ENCODE measurements at places on chromosomes 6 and 20.

DNA sequence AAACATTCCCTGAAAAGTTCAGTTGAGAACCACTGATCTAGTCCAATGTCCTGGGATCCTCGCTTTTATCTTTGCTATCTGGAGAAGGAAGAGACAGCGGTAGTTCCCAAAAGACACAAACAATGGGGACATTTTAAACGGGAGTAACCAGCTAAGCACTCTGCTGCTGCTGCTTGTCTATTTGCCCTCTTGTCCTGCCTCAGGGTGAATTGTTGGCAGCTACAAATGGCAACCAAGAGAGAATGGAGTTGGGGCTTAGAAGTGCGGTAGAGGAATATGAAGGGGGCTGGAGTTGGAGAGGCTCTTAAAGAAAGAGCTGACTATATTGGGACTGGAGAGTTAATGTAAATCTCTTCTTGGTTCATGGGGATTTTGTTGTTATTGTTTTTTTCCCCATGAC lies 6.5 kb upstream of the ZSWIM1 start:
- no peak for DNase-seq

DNA sequence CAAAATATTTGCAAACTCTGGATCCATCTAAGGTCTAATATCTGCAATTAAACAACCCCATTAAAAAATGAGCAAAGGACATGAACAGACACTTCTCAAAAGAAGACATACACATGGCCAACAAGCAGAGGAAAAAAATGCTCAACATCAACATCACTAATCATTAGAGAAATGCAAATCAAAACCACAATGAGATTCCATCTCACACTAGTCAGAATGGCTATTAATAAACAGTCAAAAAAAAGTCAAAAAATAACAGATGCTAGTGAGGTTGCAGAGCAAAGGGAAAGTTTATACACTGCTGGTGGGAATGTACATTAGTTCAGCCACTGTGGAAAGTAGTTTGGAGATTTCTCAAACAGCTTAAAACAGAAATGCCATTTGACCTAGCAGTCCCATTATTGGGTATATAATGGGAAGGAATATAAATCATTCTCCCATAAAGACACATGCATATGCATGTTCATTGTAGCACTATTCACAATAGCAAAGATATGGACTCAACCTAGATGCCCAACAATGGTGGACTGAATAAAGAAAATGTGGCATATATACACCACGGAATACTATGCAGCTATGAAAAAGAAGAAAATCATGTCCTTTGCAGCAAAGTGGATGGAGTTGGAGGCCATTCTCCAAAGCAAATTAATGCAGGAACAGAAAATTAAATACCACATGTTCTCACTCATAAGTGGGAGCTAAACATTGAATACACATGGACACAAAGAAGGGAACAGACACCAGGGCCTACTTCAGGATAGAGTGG lies 9.1 kb downstream of the ZNFX1 start:
- DNase-seq, result no peak

DNA sequence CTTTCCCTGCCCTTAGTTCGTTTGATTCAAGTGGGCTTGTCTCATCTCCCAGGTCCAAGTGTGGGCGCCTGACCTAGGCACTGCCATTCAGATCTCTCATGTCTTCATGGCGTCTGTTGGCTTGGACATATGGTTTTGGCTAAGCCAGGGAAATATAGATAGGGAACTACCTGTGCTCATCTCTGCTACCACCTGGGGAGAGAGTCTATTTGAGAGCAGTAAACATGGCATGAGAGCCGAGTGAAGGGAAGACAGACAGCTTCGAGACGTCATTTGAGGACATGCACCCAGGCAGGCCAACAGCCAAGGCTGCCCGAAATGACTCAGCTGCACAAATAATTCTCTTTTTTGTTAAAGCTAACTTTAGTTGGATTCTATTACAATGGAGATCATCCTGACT lies 370.7 kb upstream of the AGPAT4 start:
- no peak for DNase-seq

GRCh38 chr6:138885156-138885819 lies 89.4 kb downstream of the ECT2L start:
- no peak for DNase-seq

- DNase-seq, result no peak
These were observed 2.9 kb downstream of the ZNF335 start for GRCh38 chr20:45968801-45969711.

DNA sequence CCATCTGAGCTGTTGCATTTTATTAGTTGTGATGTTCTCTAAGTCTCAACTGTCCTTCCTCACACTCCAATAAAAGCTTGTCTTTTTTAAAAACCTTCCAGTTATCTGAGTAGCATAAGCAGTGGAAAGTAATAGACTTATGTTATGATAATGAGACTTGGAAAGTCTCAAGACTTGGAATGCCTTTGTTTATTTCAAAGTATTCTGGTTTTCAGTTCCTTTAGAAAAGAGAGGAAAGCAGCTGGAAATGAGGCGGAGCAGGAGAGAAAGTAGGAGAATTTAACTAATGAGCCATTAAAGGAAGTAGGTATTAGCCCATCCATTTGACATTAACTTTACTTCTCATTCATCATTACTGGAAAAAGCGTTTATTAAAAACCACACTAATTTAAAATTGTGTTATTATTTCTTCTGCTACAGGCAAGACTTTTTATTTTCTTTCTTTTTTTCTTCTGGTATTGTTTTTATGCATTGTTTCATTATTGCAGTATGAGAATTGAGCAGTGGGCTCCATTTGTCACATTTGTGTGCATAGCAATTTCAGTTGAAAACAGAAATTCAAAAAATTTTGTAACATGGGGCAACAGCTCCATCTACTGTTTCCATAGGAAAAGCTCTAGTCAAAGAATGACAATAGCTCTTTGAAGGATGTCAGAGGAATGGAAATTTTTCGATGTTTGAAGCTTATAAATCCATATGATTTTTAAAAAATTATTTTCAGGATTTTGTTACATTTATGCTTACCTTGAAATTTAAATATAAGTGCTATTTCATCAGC lies 194.8 kb downstream of the COL9A1 start:
- peak; percentile 37 for DNase-seq

DNA sequence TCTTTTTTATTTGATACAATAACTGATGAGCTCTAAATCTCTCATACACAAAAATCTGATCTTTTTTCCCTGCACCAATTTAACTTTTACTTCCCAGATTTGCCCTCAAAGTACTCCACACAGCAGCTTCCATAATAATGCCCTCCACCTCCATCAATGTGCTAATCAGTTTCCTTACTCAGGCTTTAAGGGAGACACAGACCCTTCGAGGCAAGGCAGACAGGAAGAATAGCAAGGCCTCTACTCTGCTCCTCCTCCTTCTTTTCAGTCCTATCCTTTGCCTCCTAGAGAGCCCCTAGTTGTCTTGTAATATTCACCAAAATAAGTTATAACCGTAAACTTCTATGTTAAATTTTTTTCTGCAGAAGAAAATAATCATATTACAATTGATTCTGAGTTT lies 444.9 kb upstream of the RNF217 start:
- DNase-seq, result no peak

DNA sequence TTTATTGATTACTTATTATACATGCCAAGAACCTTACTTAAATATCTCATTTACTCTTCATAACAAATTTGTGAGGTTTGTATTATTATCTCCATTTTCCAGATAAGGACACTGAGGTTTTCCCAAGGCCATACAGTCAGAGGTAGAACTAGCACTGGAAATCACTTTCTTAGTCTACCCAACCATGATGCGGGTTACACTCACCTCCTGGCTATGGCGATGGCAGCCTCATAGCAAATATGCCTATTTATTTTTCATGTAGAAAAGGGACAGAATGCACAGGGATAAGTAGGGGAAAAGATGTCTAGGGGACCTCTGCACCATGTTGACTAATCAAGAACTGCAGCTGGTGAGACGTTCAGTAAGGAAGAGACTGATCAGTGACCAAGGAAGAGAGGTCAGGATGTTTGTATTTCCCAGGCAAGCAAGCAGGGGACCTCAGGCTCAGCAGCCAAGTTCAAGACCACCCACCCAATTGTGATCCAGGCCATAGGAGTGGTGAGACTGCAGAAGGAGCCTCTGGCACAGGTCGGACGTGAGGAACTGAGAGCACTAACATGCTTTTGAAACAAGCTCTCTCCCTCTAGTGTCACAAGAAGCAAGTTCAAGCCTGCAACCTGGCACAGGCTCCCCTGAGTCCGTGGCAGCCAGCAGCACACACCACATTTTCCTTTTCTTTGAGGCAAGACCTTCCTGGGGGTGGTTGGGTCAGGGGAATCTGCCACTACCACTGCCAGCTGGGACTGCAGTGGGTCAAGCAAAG lies 97.8 kb downstream of the GMPR start:
- no peak for DNase-seq

DNA sequence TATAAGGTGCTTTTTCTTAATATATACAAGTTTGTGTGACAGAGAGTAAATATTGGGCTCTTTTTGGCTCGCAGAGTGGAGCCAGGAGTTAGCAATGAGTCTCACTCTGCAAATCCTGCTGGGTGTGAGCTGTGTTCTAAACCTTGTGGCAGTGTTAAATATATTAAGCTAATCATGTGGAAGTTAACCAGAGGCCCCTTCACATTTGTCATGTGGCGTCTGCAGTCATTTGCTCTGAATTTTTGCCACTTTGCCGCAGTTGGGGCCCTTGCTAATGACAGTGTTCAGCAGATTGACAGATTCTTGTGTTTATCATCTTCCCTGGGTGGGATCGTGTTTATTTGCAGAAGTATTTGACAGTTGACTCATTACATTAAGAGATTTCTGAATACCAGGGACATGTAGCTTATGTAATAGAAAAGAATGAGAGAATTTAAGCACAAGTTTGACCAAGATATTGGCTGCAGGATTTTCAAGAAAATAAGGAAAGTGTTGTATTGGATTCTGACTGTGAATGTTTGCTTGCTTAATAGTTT lies 37.9 kb downstream of the SPATA2 start:
- DNase-seq, result no peak

DNA sequence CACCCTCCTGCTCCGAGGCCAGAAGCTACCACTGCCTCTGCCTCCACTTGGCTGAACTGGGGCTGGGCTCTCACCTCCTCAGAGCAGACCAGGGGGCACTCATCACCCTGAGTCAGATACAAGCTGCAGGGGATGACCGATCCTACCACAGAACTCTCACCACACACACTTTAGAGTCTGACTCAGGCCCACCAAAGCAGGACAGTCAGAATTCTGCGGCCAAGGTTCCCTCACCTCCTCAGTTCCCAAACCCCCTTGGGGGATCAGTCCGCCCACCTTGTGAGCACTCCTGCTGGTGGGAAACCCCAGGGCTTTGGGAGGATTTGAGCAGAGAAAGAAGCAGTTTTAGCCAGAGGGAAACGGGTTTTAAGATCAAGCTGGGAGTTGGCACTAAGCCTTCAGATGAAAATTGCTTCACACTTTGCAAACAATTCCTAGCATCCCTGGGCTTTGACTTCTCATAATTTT lies 587.8 kb upstream of the JAG1 start:
- DNase-seq, result no peak

GRCh38 chr6:3366596-3367413 lies 90.0 kb downstream of the SLC22A23 start:
- no peak for DNase-seq

All from NCI-H2081 (cell line).